ENCODE measurements at places on chromosomes 7 and 10.

DNA sequence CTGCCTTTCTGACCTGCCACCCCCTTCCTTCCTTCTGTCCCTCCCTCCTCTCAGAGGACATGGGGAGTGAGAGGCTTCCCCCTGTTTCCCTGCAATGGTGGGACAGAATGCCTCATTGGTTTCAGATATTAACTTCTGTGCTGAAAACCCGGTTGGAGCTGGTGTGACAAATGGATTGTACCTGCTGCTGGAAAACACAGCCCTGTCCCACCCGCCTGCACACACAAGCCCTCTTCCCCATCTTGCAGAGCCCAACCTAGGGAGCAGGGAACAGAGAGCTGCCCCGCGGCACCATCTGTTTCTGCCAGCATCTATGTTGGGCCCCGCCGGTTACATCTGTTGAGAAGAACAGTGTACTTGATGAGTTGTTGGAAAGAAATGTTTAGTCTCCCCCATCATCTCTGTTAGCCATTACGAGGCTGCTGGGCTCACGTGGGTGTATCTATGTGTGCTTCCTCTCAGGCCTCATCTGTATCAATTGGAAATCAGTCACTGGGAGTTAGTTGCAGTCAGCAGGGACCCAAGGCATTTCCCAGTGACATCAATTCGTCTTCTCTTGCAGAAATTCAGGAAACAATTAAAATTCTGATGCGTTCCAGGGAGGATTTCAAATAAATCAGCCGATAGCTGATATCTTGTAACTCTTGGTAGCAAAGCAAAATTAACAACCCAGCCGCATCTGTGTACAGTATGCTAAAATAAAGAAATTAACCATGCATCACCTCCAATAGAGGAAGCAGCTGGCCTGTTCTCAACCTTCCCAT lies 725.6 kb upstream of the GALNT17 start:
- H3K27me3 ChIP-seq, result no peaks in the 10 kb centered on the region
- peaks cover 18% of the 10 kb centered on the region for H3K4me1 ChIP-seq
- H3K4me3 ChIP-seq, result no peak overlapping the region

DNA sequence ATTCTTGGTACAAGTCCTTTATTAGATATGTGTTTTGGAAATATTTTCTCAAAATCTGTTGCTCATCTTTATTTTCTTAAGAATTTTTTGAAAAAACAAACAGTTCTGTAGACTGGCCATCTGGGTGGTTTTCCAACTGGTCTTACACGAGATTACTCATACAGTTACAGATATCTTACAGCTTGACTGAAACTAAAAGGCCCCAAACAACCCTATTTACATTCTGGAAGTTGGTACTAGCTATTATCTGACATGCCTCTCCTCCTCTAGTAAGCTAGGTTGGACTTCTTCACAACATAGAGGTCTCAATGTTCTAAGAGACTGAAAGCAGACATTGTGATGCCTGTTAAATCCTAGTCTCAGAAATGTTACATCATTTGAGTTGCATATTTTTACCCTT lies 52.0 kb downstream of the ZNF22 start:
- no peak for DNase-seq
- H3K4me3 ChIP-seq, result no peak overlapping the region
- no peaks in the 10 kb centered on the region for H3K4me1 ChIP-seq
- H3K27me3 ChIP-seq, result peaks cover 19% of the 10 kb centered on the region
- H3K36me3 ChIP-seq, result peaks cover 3% of the 10 kb centered on the region

GRCh38 chr10:110495731-110496552 lies 1.8 kb upstream of the DUSP5 start:
- H3K27me3 ChIP-seq, result no peaks in the 10 kb centered on the region
- DNase-seq, result no peak
- H3K27ac ChIP-seq, result peak overlapping the region; percentile 93
- peak overlapping the region; percentile 85 for H3K4me3 ChIP-seq

- H3K4me3 ChIP-seq, result no peak overlapping the region
- H3K36me3 ChIP-seq, result no peaks in the 10 kb centered on the region
- H3K27me3 ChIP-seq, result no peaks in the 10 kb centered on the region
Measured at GRCh38 chr7:119090851-119091250, 866.3 kb downstream of the ANKRD7 start.

- peaks cover 25% of the 10 kb centered on the region for H3K4me1 ChIP-seq
- peaks cover 32% of the 10 kb centered on the region for H3K27me3 ChIP-seq
- no peaks in the 10 kb centered on the region for H3K36me3 ChIP-seq
- DNase-seq, result no peak
- no peak overlapping the region for H3K27ac ChIP-seq
- H3K4me3 ChIP-seq, result peak overlapping the region; percentile 62
Measured at GRCh38 chr7:141074162-141074991, 513 bp downstream of the TMEM178B start.

- H3K4me1 ChIP-seq, result peaks cover 42% of the 10 kb centered on the region
- no peak overlapping the region for H3K4me3 ChIP-seq
- no peak for DNase-seq
- H3K27ac ChIP-seq, result no peak overlapping the region
Measured at GRCh38 chr7:128025819-128026218, 5.4 kb downstream of the LRRC4 start.

DNA sequence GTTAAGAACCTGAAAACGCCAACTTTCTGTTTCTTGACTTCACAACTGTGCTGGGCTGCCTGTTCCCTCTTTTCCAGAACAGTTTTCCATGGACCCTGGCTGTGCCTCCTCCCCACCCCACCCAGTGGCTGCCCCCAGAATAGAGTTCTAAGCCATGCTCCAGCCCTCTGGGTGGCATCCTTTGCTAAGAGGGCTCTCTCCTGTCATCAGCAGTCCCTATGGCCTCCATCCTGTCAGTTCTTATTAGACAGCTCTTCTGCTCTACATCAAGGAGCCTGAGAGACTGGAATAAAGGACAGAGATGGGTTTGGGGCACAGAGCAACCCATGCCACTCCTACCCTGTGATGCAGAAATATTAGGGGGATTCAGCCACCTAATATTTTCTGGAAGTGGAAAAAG lies 13.9 kb upstream of the LRRC4 start:
- DNase-seq, result no peak
- no peak overlapping the region for H3K4me3 ChIP-seq
- peaks cover 14% of the 10 kb centered on the region for H3K4me1 ChIP-seq
- H3K27ac ChIP-seq, result no peak overlapping the region
- no peaks in the 10 kb centered on the region for H3K36me3 ChIP-seq
- no peaks in the 10 kb centered on the region for H3K27me3 ChIP-seq

DNA sequence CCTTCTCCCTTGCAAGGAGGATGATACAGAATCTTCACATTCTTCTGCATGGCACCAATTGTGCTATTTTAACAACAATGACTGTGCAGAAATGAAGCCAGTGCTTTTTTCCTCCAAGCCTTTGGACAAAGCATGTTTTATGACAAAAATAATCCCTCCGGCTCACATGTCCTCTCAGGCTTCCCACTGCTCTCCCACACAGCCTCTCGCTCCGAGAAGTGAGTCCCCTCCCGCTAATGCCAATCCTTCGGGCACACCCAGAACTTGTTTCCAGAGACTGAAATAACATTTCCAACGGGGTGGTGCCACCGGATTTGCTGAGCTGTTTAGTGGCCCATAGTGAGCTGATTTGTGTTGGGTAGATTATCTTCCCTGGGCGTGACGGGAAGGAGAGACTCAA lies 35.8 kb downstream of the RBM17 start:
- no peaks in the 10 kb centered on the region for H3K27me3 ChIP-seq
- H3K4me1 ChIP-seq, result peaks cover 23% of the 10 kb centered on the region
- peak overlapping the region; percentile 25 for H3K4me3 ChIP-seq
- no peak for DNase-seq
- H3K27ac ChIP-seq, result peak overlapping the region; percentile 91
- H3K36me3 ChIP-seq, result no peaks in the 10 kb centered on the region

DNA sequence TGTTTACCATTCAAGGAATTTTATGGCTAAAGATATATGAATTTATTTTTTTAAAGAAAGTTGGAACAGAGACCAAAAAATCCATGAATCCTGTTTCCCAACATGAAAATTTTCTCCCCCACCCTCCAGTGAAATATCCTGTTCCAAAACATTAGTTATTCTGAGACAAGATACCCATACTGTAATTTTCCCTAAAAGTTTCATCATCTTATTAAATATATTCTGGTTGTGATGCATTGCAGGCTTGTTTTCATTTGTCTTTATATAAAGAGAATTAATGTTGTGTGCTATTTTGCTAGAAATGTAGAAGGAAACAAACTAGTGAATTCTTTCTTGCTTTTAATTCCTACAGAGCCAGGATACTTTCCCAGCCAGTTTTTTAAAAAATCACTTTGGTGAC lies 106.6 kb downstream of the EXOC4 start:
- no peak for DNase-seq
- H3K27me3 ChIP-seq, result no peaks in the 10 kb centered on the region
- peak overlapping the region; percentile 85 for H3K27ac ChIP-seq
- H3K4me1 ChIP-seq, result peaks cover 36% of the 10 kb centered on the region
- no peak overlapping the region for H3K4me3 ChIP-seq

DNA sequence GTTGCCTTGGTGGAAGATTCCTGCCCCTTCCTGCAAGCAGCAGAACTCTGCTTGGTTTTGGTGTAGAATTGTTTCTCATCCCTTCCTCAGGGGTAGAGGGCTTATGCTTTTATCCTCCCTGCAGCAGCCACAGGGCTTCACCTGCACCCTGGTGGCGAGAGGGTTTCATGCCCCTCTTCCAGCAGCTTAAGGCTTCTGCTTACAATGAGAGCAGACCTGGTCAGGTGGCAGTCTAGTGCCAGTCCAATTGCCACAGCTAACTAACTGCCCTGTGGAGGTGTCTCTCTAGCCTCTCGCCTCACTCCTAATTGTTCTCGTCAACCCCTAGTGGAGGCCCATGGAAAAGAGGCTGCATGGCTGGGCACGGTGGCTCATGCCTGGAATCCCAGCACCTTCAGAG lies 19.3 kb downstream of the ACBD7 start:
- no peak overlapping the region for H3K27ac ChIP-seq
- H3K27me3 ChIP-seq, result peaks cover 1% of the 10 kb centered on the region
- no peak for DNase-seq
- no peaks in the 10 kb centered on the region for H3K4me1 ChIP-seq
- peaks cover 25% of the 10 kb centered on the region for H3K36me3 ChIP-seq

GRCh38 chr10:9296190-9296589 lies 1241.7 kb downstream of the GATA3 start:
- H3K27me3 ChIP-seq, result peaks cover 17% of the 10 kb centered on the region
- no peaks in the 10 kb centered on the region for H3K36me3 ChIP-seq
- no peak overlapping the region for H3K4me3 ChIP-seq
- no peaks in the 10 kb centered on the region for H3K4me1 ChIP-seq
- H3K27ac ChIP-seq, result no peak overlapping the region
- no peak for DNase-seq

- H3K36me3 ChIP-seq, result no peaks in the 10 kb centered on the region
- H3K4me1 ChIP-seq, result peaks cover 5% of the 10 kb centered on the region
- peaks cover 14% of the 10 kb centered on the region for H3K27me3 ChIP-seq
- no peak for DNase-seq
- no peak overlapping the region for H3K27ac ChIP-seq
- H3K4me3 ChIP-seq, result no peak overlapping the region
Measured at GRCh38 chr10:96339956-96340904, 18.6 kb downstream of the OPALIN start.

Measured in chondrocyte (in vitro differentiated cells).